Activated CD4-positive, alpha-beta T cell treated with anti-CD3 and anti-CD28 coated beads, Interleukin-10, Interleukin-2, amounts not matched to agents 100 ng/mL and 50 ng/mL, durations not matched to agents 16 hours and 8 hours (primary cell): ENCODE measurements at places on chromosomes 7 and 10.
A peak's percentile ranks its signal among the peaks of the same experiment; 100 is the strongest.

DNA sequence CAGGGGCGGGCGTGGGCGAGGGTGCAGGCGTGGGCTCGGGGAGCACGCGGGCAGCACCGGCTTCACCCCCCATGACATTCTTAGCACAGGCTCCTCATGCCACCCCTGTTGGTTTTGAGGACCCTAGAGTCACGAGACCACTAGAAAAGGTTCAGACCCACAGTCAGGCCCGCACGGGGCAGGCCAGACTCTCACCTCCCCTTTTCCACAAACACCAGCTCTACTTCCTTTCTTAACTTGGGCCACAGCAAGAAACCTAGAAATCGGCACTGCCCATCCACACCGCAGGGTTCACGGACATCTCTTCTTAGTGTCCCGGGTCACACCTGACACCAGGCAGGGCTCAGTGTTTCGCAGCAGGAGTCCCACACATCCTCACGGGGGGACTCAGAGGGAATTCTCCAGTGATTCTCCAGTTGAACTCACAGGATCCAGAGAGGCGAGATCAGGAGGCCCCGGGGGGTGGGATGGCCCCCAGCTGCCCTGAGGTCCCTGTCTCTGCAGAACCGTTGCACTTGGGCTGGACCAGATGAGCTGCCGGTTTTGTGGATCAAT lies 52.0 kb downstream of the JAKMIP3 start:
- DNase-seq = no peak

- no peak for DNase-seq
These were observed 194.8 kb downstream of the CFTR start for GRCh38 chr7:117674617-117675016.

DNA sequence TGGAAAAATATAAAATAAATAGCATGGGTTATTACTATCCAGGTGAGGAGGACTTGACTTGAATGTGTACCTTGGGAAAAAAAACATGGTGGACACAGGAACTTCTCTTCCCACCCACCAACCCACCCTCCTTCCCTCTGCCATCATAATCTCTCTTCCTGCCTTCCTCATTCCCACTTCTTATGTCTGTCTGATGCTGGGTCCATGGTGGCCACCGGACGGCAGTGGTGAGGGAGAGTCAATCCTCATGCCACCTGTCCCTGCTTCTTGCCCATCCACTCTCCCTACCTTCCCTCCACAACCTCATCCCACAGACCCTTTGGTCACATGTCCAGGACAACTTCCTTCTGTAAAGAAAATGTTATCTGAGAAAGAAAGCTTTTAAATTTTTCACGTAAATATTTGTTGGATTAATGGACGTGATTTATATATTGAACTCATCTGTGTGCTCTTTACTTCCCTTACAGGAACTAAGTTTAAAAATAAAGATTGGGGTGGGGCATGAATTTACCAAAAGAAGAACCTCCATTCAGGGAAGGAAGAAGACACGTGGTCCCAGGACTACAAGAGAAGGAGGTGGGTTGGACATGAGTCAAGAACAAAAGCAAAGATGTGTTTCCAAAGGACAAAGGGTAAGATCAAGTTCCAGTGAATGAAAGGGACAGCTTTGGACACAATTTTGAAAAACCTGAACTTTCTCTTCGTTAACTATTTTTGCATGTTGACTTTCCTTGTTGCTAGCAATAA lies 104.5 kb downstream of the PIP4K2A start:
- DNase-seq = no peak

DNA sequence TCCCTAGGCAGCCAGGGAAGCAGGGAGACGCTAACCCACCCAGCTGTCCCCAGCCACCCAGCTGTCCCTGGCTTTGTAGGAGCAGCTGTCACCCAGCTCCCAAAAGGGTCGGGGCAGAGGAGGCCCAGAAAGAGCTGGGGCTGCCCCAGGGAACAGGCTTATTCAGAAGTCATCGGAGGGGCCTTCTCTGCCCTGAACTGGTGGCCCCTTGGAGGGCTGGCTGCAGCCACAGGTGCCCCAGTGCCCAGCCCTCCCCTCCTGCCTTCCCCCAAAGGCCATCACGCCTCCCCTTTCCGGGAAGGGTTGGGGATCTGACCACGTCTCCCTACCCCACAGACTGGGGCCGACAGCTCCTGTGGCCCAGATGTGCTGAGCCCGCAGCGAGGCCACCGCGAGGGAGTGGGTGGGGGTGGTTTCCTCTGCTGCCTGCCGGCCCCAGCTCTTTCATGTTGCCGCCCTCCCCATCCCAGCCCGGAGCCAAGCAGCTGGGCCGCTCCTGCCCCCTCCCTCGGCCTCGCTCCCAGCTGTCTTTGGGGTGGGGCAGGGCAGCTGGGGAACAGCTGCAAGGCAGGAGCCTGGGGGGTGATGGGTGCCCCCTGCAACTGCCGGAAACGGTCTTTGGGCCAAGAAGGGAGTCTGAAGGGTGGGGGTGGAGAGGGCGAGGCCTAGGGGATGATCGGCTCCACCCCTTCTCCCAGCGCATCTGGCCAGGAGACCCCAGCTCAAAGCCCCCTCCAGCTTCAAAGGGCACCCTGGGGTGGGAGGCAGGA lies 16.8 kb downstream of the TRIM8 start:
- DNase-seq = peak; percentile 80

GRCh38 chr10:62019013-62019684 lies 117.7 kb downstream of the ARID5B start:
- DNase-seq = no peak

- no peak for DNase-seq
These were observed 88.4 kb upstream of the STEAP1B start for GRCh38 chr7:22588351-22588750.

DNA sequence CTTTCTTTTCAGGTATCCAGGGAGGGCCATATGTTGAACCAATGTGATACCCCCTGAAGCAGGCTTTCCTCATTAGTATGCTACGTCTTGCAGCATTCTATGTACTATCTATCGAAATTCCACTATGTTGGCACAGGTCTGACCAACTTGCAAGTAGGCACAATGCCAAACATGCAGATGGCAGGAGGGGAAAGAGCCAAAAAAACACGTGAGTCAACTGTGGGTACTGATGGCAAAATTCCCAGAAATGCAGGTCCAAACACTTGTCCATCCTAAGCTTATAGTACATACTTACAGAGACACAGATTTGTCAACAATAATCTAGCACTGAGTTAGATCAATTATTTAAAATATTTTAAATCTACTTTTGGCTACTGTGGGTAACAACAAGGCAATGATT lies 394.9 kb downstream of the DGKB start:
- no peak for DNase-seq

DNA sequence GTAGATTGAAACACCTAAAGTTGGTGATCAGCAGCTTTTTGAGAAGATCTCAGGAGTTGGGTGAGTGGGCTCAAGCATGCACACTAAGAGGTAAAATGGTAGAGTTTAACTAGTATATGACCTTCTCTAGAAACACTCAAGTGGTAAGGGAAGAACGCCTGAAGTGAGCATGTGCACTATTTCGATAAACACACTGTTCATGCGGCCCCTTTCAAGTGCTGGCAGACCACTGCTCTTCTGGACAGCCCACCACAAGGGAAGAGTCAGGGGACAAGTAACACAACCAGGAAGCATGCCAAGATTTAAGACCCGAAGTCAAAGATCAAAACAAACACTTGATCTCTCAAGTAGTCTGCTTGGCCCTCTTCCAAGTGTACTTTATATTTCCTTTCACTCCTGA lies 519.5 kb upstream of the ZWINT start:
- no peak for DNase-seq

- DNase-seq = peak; percentile 48
These were observed 87.4 kb upstream of the ZMIZ1 start for GRCh38 chr10:78981257-78981969.

- DNase-seq = no peak
These were observed 102.6 kb downstream of the CCNY start for GRCh38 chr10:35438718-35439571.

DNA sequence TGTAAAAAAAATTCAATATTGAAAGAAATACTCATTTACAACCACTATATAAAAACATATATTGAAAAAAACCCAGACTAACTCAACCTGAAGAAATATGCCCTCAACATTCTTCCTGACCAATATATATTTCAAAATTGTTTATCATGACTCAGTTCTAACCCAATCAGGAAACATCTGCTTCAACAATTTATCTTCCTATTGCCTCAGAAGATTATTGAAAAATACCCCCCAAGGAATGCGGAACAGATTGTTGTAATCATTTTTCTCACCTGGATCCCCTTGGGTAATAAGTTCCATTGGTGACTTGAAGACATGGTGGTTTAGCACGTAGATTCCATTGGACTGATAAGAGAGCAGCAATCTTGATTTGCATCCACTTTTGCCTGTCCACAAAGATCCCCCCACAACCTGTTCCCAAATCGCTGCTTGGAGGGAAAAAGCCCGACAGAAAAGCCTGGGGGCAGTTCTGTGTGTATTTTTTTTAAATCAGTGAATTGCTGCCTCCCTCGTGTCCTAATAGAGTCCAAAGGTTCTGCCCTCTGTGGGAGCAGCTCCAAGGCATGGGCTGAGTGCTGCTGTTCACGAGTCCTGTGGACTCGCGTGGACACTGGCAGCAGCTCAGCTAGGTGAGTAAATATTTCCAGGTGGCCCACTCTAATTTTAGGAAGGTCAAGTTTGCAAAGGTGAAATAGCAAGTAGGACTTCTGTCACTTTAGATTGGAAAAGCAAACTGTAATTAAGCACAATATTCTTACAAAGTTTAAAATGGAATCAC lies 5.9 kb upstream of the INHBA start:
- DNase-seq = no peak

DNA sequence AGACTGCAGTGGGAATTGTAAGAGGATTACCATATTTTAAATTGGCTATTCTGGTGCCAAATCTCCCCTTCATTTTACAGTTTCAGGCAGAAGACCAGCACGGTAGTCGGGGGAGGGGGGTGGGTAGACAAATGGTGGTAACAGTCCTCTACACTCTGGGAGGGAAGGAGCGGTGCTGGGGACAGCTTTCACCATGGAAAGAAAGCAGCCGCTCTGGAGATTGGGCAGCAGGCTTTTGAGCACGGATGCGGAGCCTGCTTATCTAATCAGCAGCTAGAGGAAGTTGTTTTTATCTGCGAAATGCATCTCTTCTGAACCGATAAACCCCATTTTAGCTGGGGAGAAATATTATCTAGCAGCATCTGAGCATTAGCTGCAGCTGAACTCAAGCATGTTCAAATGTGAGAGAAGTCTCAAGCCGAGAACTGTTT lies 28.7 kb downstream of the IKZF1 start:
- peak; percentile 73 for DNase-seq

GRCh38 chr7:46745707-46746090 lies 824.6 kb upstream of the IGFBP3 start:
- no peak for DNase-seq
